ENCODE measurements at places on chromosomes 2 and 18. TPM values are rescaled to one million over a fixed set of nuclear protein-coding genes. Genes with fewer than 3 reads are reported as not detected.

Gene RTP5
- total RNA-seq: not detected

Gene C2orf66
- total RNA-seq: 0.42 TPM

Gene HOXD1
- total RNA-seq: not detected

GRCh38 chr2:102664471-102664909 is 45.1 kb downstream of the SLC9A2 start:
- H3K27me3 ChIP-seq: peaks cover 2% of the 10 kb centered on the region
- H3K4me3 ChIP-seq: no peak overlapping the region
- peak; percentile 27 for DNase-seq
- no peaks in the 10 kb centered on the region for H3K36me3 ChIP-seq
- peaks cover 29% of the 10 kb centered on the region for H3K4me1 ChIP-seq
- peak overlapping the region; percentile 70 for H3K27ac ChIP-seq

DNA sequence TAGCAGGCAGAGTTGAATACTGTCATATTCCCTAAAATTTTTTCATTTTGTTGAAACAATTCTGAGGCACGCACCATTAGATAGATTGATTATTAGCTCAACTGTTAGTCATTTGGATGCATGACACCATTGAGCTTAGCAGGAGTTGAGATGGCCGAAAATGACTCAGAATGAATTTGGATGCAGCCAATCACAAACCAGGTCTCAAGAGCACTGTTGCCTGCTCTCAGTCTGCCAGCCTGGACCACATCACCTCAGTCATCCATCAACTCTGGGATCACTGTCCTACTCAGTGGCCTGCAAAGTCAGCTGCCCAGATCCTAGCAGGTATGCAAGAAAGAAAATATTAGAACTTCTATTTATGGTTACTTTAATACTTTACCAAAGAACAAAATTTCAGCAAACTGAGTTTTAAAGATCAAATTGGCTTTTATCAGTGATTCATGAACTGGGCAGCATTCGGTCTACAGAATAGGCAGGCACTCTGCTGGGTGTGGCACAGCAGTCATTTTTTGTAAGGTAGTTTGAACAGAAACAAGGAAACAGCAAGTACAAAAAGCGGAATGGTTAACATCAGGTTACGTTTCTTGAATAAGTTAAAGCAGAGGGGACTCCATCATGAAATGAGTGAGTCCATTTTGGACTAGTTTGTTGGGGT is 152.7 kb upstream of the ARHGAP28 start:
- no peaks in the 10 kb centered on the region for H3K36me3 ChIP-seq
- H3K27ac ChIP-seq: no peak overlapping the region

DNA sequence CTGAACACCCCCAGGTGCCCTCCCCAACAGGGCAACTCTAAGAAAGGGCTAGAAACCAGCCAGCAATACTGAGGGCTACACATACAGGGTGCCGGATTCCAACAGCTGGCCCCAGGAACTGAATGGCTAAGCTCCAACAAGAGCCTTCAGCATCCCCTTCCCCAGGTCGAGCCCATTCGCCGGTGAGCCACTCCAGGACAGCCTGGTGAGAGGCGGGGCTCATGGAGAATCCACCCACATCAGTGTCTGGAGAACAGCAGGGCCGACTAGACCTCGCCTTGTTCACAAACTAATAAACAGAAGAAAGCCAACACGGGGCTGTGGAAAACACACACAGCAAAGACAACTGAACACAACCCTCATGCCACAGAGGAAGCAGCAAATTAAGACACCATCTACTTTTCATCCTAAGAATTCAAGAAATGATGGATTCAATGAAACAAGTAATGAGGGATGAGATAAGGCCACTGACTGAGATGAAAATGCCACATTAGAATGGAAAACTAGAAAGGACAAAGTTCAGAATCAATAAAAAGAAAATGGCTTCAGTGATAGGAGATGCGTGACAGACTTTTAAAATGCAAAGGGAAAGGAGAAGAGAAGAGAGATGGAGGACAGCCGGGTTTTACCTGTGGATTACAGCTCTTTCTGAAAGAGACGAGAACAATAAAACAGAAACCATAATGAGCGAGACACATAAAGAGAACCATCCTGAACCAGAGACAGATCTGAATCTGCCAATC is 8.2 kb downstream of the PER2 start:
- no peak overlapping the region for H3K27ac ChIP-seq
- no peaks in the 10 kb centered on the region for H3K4me1 ChIP-seq
- H3K36me3 ChIP-seq: peaks cover 8% of the 10 kb centered on the region

DNA sequence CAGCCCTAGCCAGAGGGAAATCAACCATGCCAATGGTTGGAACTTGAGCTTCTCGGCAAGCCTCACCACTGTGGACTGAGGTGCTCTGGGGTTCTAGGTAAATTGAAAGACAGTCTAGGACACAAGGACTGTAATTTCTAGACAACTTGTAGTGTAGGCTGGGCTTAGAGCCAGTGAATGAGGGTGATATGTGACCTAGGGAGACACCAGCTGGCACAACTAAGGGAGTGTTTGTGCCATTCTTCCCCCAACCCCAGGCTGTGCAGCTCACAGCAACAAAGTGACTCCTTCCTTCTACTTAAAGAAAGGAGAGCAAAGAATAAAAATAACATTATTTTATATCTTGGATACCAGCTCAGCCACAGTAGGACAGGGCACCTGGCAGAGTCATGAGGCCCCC is 1690.7 kb upstream of the TMEFF2 start:
- H3K36me3 ChIP-seq: no peaks in the 10 kb centered on the region
- no peak overlapping the region for H3K27ac ChIP-seq
- H3K4me3 ChIP-seq: no peak overlapping the region
- DNase-seq: no peak

DNA sequence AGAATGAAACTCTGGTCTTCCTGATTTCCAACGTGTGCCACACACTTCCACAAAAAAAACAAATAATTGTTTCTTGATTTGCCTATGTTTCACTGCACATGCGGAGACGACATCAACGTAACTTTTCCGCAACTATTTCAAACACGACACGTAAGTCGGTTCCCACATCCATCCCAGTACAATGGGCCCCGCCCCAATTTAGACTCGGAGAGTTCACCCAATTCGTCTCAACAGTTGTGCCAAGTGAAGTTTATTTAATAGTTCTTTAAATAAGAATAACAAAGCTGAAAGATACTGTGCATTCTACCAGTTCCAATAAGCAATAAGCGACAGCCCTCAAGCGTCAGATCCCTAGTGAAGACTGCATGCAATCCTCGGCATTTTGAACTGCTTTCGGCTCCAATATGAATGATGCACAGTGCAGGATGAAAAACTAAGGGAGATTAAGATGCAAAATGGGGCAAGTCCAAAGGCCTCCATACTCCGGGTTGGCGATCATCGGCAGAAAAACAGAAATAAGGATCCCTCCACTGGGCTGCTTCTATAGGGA is 664 bp downstream of the CCT4 start:
- peak overlapping the region; percentile 95 for H3K4me3 ChIP-seq
- peaks cover 26% of the 10 kb centered on the region for H3K36me3 ChIP-seq
- DNase-seq: no peak

DNA sequence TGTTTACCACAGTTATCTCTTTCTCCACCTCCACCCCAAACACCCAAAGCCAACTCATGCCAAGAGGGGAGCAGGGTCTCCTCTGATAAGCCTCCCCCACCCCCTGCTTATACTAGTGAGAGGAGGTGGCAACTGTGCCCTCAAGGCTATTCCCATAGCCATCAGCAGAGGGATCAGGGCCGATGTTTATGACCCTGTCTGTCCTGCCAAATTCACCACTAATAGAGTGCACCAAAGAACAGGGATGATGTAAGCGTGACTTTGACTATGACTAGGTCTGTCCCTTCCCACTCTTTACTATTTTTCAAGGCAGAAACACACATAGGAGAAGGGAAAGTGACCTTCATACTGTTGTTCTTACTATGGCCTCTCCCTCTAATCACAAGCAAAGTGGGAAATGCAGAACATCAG is 74.6 kb downstream of the CLHC1 start:
- no peak for DNase-seq
- H3K27me3 ChIP-seq: peaks cover 4% of the 10 kb centered on the region
- H3K27ac ChIP-seq: no peak overlapping the region
- no peak overlapping the region for H3K4me3 ChIP-seq
- peaks cover 13% of the 10 kb centered on the region for H3K4me1 ChIP-seq

- no peak overlapping the region for H3K4me3 ChIP-seq
- no peak for DNase-seq
- no peaks in the 10 kb centered on the region for H3K27me3 ChIP-seq
- no peaks in the 10 kb centered on the region for H3K4me1 ChIP-seq
Measured at GRCh38 chr2:4964579-4964978, 727.6 kb upstream of the SOX11 start.

- no peaks in the 10 kb centered on the region for H3K4me1 ChIP-seq
- no peak overlapping the region for H3K4me3 ChIP-seq
- no peak for DNase-seq
- H3K27ac ChIP-seq: no peak overlapping the region
- H3K36me3 ChIP-seq: no peaks in the 10 kb centered on the region
- H3K27me3 ChIP-seq: no peaks in the 10 kb centered on the region
Measured at GRCh38 chr2:201500534-201500933, 49.0 kb downstream of the STRADB start.

GRCh38 chr2:121049131-121049530 is 235.9 kb downstream of the TFCP2L1 start:
- DNase-seq: no peak
- no peaks in the 10 kb centered on the region for H3K4me1 ChIP-seq
- H3K4me3 ChIP-seq: no peak overlapping the region
- no peaks in the 10 kb centered on the region for H3K36me3 ChIP-seq

GRCh38 chr2:46561731-46562450 is 82.5 kb downstream of the TMEM247 start:
- no peak overlapping the region for H3K27ac ChIP-seq
- H3K27me3 ChIP-seq: peaks cover 3% of the 10 kb centered on the region
- no peak for DNase-seq
- H3K4me3 ChIP-seq: no peak overlapping the region

DNA sequence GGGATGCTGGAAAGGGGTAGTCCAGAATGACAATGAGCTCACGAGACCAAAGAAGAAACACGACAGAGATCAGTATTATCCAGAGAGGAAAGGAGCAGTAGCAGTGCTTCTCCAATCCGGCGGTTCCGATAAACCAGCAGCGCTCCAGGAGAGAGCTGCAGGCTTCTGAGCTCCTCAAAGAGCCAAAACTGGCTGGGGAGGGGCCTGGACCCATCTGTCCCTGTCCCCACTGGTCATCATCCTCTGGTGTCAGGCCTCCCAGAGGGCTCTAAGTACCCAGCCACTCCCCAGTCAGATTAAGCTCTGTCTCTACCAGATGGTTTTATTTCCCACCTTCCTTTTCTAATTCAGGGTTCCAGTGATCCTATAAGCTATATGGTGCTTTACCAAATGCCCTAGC is 23.2 kb downstream of the DNAJC27 start:
- H3K4me1 ChIP-seq: no peaks in the 10 kb centered on the region
- no peak for DNase-seq
- no peak overlapping the region for H3K27ac ChIP-seq
- peaks cover 45% of the 10 kb centered on the region for H3K36me3 ChIP-seq
- H3K4me3 ChIP-seq: no peak overlapping the region
- H3K27me3 ChIP-seq: no peaks in the 10 kb centered on the region

- H3K4me1 ChIP-seq: peaks cover 4% of the 10 kb centered on the region
- H3K36me3 ChIP-seq: no peaks in the 10 kb centered on the region
- peaks cover 14% of the 10 kb centered on the region for H3K27me3 ChIP-seq
- no peak within 1 kb of the TSS for H3K4me3 ChIP-seq
- no peak for DNase-seq
Measured at GRCh38 chr2:26640781-26641564, at the start of gene CIB4. Gene CIB4, minus strand, starts transcription at chr2:26641366. Its CDS starts 52 bp downstream, at chr2:26641314.

GRCh38 chr2:124678043-124678442 is 653.0 kb downstream of the CNTNAP5 start:
- no peaks in the 10 kb centered on the region for H3K36me3 ChIP-seq
- no peaks in the 10 kb centered on the region for H3K27me3 ChIP-seq
- H3K4me3 ChIP-seq: no peak overlapping the region
- no peak for DNase-seq
- H3K4me1 ChIP-seq: no peaks in the 10 kb centered on the region

- H3K36me3 ChIP-seq: no peaks in the 10 kb centered on the region
- H3K4me1 ChIP-seq: no peaks in the 10 kb centered on the region
- no peak overlapping the region for H3K27ac ChIP-seq
- no peak for DNase-seq
- H3K27me3 ChIP-seq: peaks cover 7% of the 10 kb centered on the region
Measured at GRCh38 chr2:138787053-138787666, 7.0 kb upstream of the NXPH2 start.

DNA sequence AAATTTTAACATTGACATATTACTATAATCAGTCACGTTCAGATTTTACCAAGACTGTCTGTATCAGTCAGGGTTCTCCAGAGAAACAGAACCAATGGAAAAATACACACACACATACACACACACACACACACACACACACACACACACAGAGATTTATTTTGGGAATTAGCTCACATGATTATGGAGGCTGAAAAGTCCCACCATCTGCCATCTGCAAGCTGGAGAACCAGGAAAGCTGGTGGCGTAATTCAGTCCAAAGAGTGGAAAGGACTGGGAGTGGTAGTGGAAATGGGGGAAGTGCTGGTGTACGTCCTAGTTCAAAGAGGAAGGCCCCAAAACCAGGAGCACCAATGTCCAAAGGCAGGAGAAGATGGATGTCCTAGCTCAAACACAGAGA is 166.4 kb downstream of the AKAIN1 start:
- no peaks in the 10 kb centered on the region for H3K27me3 ChIP-seq
- no peak for DNase-seq
- no peak overlapping the region for H3K27ac ChIP-seq
- no peaks in the 10 kb centered on the region for H3K36me3 ChIP-seq
- no peaks in the 10 kb centered on the region for H3K4me1 ChIP-seq

DNA sequence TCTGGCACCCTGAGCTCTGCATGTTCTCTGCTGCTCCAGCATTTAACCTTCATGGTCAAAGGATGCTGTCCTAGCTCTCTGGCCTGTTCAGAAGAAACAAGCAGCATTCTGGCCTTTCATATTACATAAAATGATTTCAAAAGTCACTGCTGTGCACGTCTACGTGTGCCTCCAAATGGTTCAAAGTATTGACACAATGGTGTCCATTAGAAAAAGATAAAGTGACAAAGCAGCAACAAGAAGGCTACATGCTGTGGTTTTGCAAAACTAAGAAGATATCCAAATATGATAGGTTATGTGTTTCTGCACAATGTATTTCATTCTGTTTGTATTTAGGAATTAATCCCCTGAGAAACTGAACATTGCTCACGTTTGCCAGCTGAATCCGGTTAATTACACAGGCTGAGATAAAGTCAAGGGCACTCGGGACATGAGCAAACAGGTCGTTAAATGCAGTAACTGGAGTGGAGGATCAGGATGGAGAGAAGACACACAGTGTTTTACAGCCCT is 258.5 kb downstream of the DOK6 start:
- H3K27me3 ChIP-seq: peaks cover 27% of the 10 kb centered on the region
- no peaks in the 10 kb centered on the region for H3K36me3 ChIP-seq
- DNase-seq: no peak
- no peak overlapping the region for H3K27ac ChIP-seq

DNA sequence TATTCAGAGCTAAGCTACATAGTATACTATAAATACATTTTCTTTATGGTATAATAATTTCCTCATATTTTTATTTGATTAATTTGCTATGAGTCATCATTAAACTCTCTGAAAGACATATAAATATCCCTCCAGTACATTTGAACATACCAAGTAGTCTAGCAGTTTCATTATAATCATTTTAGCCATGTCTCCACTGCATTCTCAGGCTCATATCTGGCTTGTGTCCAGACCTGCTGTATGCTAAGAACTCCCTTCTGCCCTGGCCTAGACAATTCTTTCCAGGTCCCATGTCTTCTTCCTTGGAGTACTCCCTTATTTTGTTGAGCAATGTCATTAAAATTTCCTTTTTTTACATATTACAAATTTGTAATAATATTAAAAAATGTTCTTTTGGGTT is 16.6 kb upstream of the DYNC1I2 start:
- no peak for DNase-seq
- peaks cover 23% of the 10 kb centered on the region for H3K27me3 ChIP-seq
- H3K36me3 ChIP-seq: no peaks in the 10 kb centered on the region
- no peak overlapping the region for H3K27ac ChIP-seq
- H3K4me3 ChIP-seq: no peak overlapping the region

All from activated T-helper 1 cell treated with anti-CD3 and anti-CD28 coated beads, Interleukin-12 subunit alpha, Interleukin-12 subunit beta, Interleukin-2, Interleukin-4 antibody, amounts not matched to agents 30 ng/mL and 10 ng/mL and 1 ng/mL, durations not matched to agents 14 hours and 24 hours and 36 hours (primary cell).